Activated CD4-positive, alpha-beta T cell treated with anti-CD3 and anti-CD28 coated beads, Interleukin-2, amount 50 U/mL, for 4 hours (primary cell): ENCODE measurements at places on chromosomes 6 and 20.

DNA sequence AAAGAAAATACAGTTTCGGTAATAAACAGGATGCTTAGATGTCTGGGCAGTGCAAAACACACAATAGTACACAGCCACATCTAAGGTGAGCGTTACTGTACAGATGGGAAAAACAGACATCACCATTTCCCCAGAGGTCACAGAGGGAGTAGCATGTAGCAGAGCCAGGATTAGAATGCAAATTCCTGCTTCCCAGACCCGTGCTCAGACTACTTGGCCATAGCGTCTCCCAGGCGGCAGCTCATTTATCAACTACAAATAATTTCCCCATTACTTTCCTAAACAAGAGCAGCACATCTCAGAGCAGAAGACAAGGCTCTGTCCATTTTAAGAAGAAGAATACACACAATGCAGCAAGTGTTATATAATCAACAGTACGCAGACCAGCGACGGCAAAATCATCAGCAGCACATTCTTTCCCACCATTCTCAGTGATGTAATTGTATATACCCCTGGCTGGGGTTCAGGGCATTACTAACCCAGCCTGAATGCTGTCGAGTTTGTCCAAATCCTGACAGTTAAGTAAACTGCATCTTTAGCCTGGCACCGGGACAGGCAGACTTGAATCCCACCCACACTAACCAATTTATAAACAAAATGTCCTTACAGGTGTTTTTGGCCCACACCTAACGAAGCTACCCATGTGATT is 61.9 kb downstream of the CNKSR3 start:
- no peak for DNase-seq

DNA sequence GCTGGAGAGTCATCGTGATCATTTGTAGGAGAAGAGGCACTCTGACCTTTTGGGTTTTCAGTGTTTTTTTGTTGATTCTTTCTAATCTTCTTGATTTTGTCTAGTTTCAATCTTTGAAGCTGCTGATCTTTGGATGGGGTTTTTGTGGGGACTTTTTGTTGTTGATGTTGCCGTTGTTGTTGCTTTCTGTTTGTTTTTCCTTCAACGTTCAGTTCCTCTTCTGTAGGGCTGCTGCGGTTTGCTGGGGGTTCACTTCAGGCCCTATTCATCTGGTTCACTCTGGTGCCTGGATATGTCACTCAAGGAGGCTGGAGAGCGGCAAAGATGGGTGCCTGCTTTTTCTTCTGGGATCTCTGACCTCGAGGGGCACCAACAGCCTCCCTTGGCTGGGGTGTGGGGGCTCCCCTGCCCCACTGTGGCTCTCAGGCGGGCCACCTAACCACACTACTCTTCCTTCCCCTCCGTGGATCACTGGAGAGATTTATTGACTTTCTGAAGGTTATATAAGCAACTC is 21.5 kb upstream of the TMEM244 start:
- DNase-seq, result no peak

GRCh38 chr6:33746036-33746600 is 587 bp downstream of the IP6K3 start:
- DNase-seq, result no peak

DNA sequence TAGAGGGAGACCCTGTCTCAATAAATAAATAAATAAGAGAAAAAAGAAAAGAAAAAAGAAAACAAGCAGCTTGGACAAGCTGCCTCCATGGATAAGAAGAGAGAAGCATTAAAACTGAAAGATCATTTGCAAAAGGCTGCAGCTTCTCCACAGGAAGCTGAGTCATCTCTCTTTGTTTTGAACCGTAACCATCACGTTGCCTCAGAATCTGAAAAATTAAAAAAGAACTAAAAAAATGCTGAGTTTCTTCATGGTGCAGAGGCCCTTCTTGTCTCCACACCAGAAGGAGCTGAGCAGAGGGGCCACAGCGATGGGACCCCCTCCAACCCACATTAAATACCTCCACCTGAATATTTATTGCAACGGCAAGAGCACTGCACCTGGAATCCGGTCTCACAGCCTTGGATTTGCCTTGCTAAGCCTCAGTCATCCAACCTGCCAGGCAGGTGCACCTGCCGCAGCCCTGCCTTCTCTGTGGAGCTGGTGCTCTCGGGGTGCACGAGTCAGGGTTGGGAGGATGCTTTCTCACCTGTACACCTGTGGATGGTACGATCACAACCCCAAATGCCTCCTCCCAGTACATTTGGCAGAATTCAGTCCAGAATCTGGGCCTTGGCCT is 28.1 kb downstream of the TOX2 start:
- DNase-seq, result no peak
